ENCODE measurements at places on chromosomes 1 and 21. TPM values are rescaled to one million over a fixed set of nuclear protein-coding genes. Genes with fewer than 3 reads are reported as not detected.

Gene NBPF10
- 0.26 TPM for total RNA-seq

Gene SZRD1
- 127 TPM for total RNA-seq

- peaks cover 5% of the 10 kb centered on the region for H3K36me3 ChIP-seq
- peaks cover 5% of the 10 kb centered on the region for H3K27me3 ChIP-seq
- peak; percentile 83 for DNase-seq
- H3K4me1 ChIP-seq = peaks cover 8% of the 10 kb centered on the region
- H3K27ac ChIP-seq = no peak overlapping the region
Observed at GRCh38 chr1:22275626-22276395, 132.9 kb upstream of the WNT4 start.

GRCh38 chr1:116390195-116390594, 17.2 kb downstream of the ATP1A1 start:
- DNase-seq = no peak
- no peaks in the 10 kb centered on the region for H3K27me3 ChIP-seq
- H3K27ac ChIP-seq = no peak overlapping the region
- H3K4me1 ChIP-seq = no peaks in the 10 kb centered on the region

GRCh38 chr21:18006691-18007090, 187.5 kb upstream of the C21orf91 start:
- DNase-seq = no peak
- H3K4me3 ChIP-seq = no peak overlapping the region
- H3K27me3 ChIP-seq = no peaks in the 10 kb centered on the region
- H3K27ac ChIP-seq = no peak overlapping the region
- no peaks in the 10 kb centered on the region for H3K4me1 ChIP-seq

Measured in endothelial cell (in vitro differentiated cells).